Activated T-cell treated with anti-CD3 and anti-CD28 coated beads, Interleukin-2, amount 50 U/mL, for 4 hours (primary cell): ENCODE measurements at places on chromosomes 1 and 21.

- DNase-seq: no peak
Measured at GRCh38 chr1:41848216-41848952, 70.3 kb downstream of the HIVEP3 start.

GRCh38 chr1:156359973-156360372, 9.0 kb upstream of the RHBG start:
- no peak for DNase-seq

GRCh38 chr1:26010825-26011224, 10.8 kb upstream of the EXTL1 start:
- DNase-seq: no peak

DNA sequence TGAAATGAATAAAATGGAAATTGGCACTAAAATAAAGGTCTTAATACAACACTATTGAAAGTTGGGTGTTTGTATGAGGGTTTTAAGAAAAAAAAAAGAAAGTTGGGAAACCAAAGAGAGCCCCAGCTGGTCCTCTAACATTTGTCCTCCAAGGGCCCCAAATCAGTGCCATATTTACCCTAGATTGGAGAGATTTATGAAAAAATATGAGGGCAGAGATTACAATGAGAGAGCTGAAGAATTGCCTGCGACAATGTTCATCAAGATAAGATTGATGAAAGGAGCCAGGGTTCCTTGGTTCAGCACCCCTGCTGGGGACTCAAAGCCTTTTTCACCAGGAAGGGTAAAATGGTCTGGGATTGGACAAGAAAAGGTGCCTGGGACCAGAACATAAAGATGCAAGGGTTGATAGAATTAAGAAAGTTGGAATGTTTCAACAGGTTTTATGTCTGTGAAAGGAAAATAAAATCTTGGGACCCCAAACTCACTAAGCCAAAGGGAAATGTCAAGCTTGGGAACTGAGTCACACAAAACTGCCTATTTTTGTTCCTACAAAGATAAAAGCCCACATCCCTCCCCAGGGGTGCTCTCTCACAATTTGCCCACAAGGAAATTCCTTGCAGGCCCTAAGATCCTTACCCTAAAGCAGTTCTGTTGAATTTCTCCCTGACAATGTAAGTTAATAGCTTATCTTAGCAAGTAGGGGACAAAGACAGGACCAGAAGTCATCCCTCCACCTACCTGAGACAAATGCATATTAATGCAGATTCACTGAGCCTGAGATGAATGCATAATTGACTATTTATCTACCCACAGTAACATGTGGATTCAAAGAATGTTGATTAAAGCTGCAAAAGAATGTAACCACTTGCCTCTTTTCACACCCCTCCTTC, 26.8 kb downstream of the CBR1 start:
- no peak for DNase-seq

GRCh38 chr1:44675186-44675585, 672 bp downstream of the ARMH1 start:
- DNase-seq: no peak

DNA sequence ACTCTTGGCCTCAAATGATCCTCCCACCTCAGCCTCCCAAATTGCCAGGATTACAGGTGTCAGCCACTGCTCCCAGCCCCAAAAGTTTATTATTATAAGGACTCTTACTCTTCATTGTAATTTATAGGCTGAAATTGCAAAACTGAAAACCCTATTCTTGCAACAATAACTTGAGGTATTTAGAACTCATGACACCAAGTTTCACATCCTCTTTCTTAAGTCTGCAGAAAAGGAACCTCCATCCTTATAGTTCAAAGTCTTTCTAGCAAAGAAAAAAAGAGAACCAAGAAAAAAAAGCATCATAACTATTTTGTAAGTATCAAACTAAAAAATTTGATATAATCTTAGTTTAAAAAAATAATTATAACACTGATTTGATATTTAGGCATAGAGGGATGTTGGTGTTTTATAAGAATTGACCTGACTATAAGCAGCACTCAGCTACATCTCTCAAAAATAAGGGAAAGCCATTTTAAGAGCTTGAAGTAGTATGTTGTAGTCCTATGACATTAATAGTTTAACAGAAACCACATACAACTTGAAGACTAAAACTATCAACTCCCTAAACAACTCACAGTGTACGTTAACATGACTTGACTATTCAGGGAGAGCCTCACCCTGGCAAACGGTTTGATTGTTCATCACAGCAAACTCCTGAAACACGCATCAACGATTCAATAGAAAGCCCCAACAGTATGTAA, 122.4 kb downstream of the AKT3 start:
- DNase-seq: no peak

- no peak for DNase-seq
Measured at GRCh38 chr1:88451856-88452255, 232.2 kb upstream of the PKN2 start.

GRCh38 chr21:34704119-34704518, 35.3 kb downstream of the CLIC6 start:
- DNase-seq: no peak

DNA sequence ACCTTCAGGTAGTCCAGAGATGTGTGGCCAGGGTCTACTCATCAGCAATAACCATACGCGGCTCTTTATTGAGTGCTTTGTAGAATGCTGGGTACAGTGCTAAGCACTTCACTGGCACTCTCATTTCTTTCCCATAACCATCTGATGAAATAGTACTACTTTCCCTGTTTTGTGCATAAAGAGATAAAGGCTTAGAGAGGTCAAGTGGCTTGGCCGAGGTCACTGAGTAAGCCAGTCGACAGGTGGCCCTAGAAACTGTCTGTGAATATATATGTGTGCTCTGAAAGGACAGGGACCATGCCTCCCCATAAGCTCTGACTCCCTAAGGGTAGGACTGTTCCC, 52.8 kb downstream of the NENF start:
- no peak for DNase-seq

DNA sequence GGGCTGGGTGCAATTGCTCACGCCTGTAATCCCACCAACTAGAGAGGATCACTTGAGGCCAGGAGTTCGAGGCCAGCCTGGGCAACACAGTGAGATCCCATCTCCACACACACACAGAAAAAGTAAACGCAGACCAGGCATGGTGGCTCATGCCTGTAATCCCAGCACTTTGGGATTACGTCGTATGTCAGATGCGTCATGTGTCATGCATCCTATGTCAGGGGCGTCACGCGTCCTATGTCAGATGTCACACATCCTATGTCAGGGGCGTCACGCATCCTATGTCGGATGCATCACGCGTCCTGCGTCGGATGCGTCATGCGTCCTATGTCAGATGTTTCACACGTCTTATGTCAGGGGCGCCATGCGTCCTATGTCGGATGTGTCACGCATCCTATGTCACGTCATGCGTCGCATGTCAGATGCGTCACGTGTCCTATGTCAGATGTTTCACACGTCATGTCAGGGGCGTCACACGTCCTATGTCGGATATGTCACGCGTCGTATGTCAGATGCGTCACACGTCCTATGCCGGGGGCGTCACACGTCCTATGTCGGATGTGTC, 1.5 kb downstream of the MRAP start:
- no peak for DNase-seq

- DNase-seq: no peak
Measured at GRCh38 chr1:18012686-18013085, 94.9 kb upstream of the IGSF21 start.

- no peak for DNase-seq
Measured at GRCh38 chr1:55735106-55735505, 519.9 kb upstream of the USP24 start.
